Stimulated activated naive CD4-positive, alpha-beta T cell treated with Interleukin-2 at 50 U/mL for 16 hours (primary cell): ENCODE measurements at places on chromosomes 5 and 9.
A peak's percentile ranks its signal among the peaks of the same experiment; 100 is the strongest.

DNA sequence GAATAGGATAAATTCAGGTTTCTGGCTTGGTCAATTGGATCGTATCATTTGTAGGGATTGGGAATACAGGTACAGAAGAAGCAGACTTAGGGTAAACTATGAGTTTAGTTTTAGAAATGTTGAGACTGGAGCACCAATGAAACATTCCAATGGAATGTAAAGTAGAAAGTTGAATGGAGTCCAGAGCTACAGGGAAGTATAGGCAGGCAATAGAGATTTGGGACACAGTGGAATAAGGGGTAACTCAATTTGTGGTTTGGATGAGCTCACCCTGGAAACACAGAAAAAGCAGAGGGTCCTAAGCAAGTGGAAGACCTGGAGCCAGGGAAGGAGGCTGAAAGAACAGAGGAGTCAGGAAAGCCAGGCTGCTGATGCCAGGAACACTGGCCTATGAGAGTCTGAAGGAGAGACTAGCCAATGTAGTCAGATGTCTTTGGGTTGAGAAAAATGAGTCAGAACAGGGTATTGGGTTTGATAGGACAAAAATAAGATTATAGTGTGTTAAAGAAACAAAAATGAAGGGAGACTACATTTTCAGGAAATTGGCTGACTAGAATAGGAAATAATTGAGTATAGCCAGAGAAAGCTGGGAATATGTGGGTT is 72.8 kb downstream of the STARD4 start:
- no peak for DNase-seq

GRCh38 chr9:114207034-114207810 is 51.9 kb downstream of the COL27A1 start:
- DNase-seq: no peak

DNA sequence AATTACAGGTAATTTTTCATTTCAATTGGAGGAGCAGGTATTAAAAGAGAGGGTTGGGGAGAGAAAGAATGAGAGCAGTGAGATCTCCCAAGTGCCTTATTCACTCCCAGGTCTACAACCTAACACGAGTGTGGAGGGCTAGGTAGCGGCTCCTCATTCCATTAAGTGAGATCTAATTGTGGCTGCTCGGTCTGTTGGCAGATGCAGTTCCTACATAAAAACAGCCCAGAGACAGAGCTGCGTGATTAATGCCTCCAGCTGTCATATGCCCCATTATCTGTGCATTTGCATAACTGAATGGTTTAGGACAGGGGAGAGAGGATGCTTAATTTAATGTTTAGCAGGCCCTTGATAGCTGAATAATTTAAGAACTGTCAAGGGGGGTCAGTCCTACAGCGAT is 100.5 kb downstream of the PSAT1 start:
- no peak for DNase-seq

GRCh38 chr5:53642061-53642460 is 81.6 kb downstream of the NDUFS4 start:
- no peak for DNase-seq

- DNase-seq: no peak
Measured at GRCh38 chr5:19886123-19886917, 101.7 kb downstream of the CDH18 start.

DNA sequence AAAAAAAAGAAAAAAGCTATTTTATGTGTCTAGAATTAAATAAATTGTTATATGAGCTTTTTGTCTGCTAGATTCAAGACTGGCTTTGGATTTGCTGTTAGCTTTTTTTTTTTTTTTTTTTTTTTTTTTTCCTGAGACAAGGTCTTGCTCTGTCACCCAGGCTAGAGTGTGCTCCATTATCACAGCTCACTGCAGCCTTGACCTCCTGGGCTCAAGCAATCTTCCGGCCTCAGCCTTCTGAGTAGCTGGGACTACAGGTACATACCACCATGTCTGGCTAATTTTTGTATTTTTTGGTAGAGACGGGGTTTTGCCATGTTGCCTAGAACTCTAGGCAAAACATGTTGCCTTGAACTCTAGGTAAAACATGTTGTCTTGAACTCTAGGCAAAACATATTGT is 16.7 kb downstream of the GPBP1 start:
- DNase-seq: no peak

DNA sequence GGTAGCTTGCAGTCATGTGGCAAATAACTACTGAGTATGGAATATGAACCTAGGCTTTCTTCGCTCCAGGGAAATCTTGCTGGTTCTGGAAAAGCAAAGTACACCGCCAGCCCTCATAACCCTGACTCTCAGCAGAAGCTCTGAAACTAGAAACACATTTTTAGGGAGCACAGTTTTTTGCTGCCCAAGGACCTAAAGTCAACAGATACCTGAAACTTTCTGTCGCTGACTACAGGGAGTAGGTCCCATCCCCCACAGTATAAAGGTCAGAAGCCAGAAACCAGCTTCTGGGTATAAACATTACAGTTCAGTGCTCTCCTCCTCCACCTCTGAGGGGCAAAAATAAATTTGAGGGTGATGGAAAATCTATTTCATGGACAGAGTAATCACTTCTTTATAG is 3.0 kb downstream of the ATOX1 start:
- no peak for DNase-seq

GRCh38 chr5:178114325-178115135 is 1.2 kb downstream of the N4BP3 start:
- peak; percentile 31 for DNase-seq

DNA sequence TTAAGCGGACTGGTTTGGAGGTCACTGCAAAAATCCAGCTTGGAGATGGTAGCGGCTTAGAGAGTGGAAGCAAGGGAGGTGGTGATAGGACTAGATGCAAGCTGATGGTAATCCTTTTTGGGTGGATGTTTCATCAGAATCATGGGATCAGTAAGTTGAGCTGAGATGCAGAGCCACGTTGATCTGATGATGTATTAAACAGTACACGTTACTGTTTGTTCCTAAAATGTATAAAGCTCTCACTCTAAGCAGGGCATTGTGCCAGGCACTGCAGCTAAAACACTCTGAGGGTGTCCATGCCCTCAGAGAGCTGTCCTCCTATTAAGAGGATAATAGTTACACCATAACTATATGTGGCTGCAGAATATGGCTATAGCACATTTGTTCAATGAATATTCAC is 93.1 kb downstream of the JAKMIP2 start:
- no peak for DNase-seq

- no peak for DNase-seq
Measured at GRCh38 chr9:72462340-72462739, 59.1 kb upstream of the TMC1 start.

- DNase-seq: no peak
Measured at GRCh38 chr9:34233672-34234071, 54.8 kb downstream of the UBAP1 start.

DNA sequence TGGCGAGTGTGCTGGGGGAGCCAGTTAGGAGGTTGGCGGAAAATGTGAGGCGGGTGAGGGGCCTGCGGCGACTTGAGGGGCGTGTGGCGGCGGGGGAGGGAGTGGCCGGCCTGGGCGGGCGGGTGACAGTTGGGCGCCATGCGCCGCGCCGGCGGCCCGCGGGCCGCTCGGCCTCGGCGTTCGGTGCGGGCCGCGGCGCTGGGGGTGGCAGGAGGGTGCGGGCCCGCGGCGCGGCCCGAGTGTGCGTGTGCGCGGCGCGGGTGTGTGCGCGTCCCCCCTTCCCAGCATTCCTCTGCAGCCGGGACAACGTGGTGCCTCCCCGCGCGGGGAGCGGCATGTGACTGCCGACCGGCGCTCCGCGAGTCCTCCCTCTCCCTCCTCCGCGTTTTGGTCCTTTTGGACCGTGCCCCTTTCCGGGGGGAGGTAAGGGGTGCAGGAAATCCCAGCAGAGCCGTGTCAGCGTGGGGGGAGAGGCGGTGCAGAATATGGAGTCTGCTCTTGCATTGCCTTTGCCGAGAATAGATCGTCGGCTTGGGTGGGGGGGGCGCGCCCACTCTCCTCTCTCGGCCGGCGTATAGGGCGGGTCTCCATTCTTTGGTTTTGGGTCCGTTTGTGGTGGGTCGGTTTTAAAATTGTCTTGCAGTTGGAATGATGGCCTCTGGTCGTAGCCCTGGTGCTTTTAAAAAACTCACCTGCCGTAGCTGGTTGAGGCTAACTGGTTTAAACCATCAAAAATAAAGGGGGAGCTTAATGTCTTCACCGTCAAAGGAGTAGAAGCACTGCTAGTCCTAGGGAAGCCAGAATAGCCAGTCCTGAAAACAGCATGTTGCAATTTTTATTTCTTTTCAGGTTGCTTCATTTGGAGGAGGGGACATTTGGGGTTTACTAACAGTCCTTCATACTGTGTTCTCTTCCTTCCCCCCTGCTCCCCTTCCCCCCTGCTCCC is 2.0 kb downstream of the LARP1 start:
- peak; percentile 54 for DNase-seq

- DNase-seq: no peak
Measured at GRCh38 chr5:92662741-92663140, 918.3 kb downstream of the NR2F1-AS1 start.

DNA sequence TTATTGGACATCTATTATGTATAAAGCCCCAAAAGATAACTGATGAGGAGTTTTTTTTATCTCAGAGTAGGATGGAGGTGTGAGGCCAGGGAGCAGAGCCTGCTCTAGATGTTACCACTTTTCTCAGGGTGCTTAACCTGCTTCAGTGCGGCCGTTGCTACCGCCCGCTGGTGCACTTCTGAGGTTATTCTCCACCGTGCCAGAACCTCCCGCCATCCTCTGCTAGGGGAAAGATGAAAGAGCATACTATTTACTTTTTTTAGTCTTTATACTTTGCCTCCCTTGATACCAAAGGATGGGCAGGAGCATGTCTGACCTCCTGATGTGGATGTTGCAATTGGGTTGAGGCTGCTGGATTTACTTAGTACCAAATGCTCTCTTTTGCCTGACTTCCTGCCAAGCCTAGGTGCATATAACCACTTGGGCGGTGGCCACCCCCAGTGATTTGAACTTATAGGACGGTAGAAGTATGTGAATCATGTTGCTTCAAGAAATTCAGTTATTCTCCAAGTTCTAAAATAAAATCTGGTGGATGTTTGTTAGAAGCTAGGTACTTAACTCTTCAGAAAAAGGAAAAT is 71.1 kb upstream of the HSPB3 start:
- DNase-seq: no peak

- no peak for DNase-seq
Measured at GRCh38 chr5:78612227-78613150, 36.1 kb downstream of the LHFPL2 start.

GRCh38 chr5:96439477-96440184 is 6.6 kb upstream of the PCSK1 start:
- DNase-seq: no peak

GRCh38 chr5:81363093-81363871 is 30.7 kb downstream of the ACOT12 start:
- DNase-seq: no peak

GRCh38 chr9:5557606-5558587 is 47.6 kb downstream of the PDCD1LG2 start:
- peak; percentile 12 for DNase-seq

DNA sequence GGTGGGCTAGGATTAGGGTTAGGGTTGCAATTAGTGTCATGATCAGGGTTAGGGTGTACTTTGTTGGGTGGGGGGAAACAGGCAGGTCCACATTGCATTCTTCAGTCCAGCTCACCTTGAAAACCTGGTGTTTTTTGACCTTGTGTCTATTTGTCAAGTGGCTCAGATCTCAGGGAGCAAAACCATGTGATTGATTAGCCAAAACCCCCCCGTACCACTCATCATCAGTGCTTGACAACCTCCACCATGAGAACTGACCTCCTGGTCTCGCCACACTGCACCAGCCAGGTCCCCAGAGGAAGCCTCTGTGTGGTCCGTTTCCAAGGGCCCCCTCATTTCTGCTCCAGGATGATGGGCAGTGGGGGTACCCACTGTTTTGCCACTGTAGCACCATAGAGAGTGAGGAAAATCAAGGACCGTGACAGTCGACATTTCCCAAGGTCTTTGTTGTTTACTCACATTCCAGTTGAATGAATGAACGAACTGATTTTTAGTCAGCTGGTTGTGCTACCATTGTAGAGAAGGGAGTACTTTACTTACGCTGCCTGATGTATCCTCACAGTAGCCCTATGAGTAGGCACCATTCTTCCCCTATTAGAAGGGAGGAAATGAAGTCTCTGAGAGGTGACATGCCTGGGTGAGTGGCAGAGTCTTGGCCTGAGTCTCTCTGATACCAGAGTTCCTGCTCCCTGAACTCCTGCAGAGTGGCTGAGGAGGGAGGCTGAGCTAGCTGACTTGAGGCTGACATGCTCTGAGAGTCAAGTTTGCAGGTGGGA is 84.8 kb downstream of the RAD23B start:
- no peak for DNase-seq

DNA sequence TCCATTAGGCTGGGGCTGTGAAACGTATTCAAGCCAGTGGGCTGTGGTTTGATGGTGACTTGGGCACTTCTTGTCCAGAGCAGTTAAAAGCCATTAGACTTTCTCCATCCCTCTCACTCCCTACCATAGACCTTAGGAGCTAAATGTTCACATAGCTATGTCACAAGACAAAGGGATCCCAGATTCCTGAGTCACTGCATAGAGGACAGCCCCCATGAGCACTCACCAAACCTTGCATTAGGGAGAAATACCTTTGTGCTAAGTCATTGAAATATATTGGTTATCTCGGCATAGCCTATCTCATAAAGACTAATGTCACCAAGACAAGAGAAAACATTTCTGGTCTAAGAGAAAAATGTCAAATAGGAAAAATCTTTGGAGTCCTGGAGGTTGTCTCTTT is 104.3 kb downstream of the TRPM6 start:
- DNase-seq: no peak

- DNase-seq: no peak
Measured at GRCh38 chr5:74282490-74282889, 358.0 kb downstream of the ENC1 start.

DNA sequence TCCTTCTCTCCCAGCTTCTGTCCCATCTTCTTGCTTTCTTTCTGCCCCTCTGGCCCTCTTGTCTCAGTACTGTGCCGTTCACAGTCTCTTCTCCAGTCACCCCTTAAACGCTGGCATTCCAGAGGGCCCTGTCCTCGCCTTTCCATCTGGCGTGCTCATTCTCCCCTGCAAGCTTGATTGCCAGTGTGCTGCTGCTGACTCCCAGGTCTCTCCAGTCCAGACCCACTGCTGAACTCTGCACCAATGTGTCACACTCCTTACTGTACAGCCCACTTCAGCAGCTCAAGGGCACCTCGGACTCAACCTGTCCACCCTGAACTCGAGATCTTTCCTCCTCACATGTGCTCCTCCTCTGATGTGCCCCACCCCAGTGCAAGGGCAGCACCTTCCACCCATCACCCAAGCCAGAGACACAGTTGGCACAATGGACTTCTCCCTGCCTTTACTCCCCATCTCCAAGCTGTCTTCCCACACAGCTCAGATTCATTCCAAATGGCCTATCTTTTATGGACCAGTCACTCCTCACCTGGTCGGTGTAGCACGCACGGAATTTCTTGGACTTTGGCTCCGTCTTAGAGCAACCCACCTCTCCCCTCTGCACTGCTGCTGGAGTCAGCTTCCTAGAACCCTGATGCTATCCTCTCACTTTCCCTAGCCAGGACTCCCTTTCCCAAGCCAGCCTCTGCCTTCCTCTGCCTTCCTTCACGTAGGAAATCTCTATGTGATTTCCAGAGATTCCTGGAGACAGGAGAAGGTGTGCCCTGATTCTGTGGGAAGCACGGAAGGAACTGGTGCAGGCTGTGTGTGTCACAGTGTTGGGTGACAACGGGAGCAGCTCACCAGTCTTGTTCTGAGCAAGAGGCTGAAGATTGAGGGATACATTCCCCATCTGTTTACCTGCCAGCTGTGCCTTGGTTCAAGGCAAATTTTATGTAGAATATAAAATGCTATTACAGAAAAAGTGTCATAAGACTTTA is 26.0 kb upstream of the SLC2A8 start:
- DNase-seq: no peak

GRCh38 chr9:36162211-36162738 is 6.9 kb upstream of the CCIN start:
- no peak for DNase-seq

GRCh38 chr5:68949256-68949655 is 144.6 kb upstream of the SLC30A5 start:
- DNase-seq: no peak

GRCh38 chr5:142422429-142422828 is 97.6 kb upstream of the SPRY4 start:
- no peak for DNase-seq
